ENCODE measurements at places on chromosomes 5 and 9.
A peak's percentile ranks its signal among the peaks of the same experiment; 100 is the strongest.

GRCh38 chr5:24621792-24622191, 23.0 kb downstream of the CDH10 start:
- DNase-seq = no peak

DNA sequence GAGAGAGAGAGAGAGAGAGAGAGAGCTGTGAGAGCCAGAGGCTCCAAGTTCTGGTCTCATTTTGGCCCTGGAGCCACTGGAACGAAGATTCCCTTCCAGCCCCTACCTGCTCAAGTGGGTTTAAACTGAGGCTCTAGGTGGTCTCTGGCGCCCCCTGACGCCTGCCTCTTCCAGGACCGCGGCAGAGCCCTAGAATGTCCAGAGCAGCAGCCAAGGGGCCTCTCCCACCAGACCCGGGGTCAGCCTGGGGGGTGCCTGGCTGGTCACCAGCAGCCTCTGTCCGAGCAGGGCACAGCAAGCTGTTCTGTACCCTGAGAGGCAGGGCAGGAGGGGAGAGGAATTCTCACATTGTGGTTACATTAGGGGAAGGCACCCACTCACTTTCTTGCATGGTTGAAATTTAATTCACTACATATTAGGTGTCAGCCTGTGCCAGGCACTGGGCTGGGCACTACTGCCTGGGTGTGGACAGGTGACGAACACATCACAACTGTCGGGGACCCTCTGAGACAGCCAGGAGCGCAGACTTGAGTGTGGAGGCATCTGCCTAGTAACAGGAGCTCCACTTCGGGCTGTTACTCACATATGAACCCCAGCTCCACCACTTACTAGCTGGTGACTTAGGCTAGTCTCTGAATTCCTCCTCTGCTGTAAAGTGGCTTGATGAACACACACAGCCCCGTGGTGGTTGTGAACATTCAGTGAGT, 44.5 kb downstream of the AMBP start:
- peak; percentile 21 for DNase-seq

DNA sequence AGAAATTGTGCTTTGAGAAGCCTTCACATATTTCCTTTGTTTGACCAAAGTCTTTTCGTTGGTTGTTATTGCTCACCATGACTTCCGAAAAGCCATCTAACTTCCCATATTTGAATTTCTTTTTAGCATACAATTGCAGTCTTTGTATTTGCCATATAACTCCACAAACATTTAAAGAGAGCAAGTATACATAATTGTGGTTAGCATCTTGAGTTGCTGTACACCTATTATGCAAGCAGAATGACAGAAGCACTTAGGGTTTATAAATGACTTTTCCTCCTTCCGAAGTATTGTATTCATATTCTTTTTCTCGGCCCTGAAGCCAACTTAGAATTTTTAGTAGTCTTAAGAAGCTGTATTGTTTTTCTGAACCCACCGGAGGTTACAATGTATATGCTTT, 250.4 kb downstream of the RFK start:
- no peak for DNase-seq

DNA sequence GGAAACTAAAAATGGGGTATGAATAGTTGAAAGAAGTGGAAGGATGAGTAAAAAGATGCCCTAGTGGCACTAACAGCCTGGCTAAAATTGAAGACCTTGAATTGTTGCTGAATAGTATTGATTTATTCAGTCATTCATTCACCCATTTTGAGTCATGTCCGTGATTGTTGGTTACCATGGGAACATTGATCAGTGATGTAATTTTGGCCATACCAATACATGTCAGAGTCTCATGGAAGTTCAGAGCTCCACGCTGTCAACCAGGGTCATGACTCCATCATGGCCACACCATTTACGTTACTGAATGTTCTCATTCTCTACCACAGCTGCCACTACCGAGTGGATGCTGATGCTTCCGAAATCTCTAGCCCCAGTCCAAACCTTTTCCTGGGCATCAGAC, 62.5 kb upstream of the FOXE1 start:
- DNase-seq = no peak

DNA sequence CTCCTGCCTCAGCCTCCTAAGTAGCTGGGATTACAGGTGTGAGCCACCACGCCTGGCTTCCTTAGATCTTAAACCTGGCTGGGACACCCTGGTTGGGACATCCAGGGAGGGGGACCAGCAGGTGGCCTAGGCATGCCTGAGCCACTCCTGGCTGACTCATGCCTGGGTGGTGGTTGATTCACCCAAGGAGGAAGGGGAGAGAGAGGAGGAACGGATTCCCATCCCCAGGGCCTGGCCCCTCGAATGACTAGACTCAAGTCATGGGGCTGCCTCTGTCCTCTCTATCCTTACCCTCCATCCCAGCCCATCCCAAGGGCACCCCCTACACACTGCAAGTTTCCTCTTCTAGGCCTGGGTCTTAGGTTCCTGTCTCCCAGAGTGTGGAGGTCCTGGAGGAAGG, 12.7 kb downstream of the EEIG1 start:
- DNase-seq = peak; percentile 72

DNA sequence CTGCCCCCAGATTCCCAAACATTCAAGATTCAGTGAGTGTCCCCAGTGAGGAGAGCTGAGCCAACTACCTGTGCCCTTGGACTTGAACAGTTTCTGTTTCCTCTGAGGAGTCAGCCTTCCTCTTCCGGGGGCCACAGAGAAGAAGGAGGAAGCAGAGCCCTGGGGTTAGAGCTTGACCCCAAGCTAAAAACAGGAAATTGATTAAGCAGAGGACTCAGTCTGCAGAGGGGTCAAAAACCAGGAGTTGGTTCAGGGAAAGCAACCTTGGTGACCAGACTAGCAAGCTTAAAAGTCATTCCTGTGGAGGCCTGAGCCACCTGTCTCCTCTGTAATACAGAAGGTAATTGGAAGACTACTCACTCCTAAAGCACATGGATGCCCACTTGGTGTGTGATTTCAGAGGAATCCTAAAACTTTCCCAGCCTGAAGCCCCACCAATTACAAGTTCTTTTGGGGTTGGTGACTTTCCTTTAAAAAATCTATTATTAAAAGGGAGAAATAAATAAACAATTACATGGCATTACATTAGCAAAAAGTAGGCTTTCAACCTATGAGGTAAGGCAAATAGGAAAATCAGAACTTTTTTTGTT, 64.2 kb upstream of the SELENOP start:
- DNase-seq = no peak
